Activated CD8-positive, alpha-beta memory T cell treated with anti-CD3 and anti-CD28 coated beads for 1 hour (primary cell): ENCODE measurements at places on chromosomes 7 and 10.

DNA sequence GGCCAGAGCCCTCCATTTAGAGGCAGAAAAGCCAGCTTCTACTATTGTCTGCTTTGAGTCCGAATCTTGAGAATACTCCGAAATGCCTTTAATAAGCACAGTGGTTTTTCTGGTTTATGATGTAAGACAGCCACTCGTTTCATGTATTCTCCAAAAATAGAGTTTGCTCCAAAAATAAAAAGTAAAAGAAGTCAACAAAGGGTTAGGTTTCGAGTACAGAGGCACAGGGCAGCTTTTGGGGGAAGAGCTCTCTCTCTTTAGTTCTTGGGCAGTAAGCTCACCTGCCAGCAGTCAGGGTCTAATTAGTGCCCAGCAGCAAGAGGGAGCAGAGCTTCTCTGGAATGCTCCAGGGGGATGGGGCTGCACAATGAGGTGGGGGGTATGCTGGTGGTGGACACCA lies 20.2 kb downstream of the CREB3L2 start:
- no peak for DNase-seq

GRCh38 chr7:26052706-26053105 lies 99.3 kb upstream of the NFE2L3 start:
- no peak for DNase-seq

- no peak for DNase-seq
Observed at GRCh38 chr10:14366760-14367159, 36.0 kb upstream of the FRMD4A start.

DNA sequence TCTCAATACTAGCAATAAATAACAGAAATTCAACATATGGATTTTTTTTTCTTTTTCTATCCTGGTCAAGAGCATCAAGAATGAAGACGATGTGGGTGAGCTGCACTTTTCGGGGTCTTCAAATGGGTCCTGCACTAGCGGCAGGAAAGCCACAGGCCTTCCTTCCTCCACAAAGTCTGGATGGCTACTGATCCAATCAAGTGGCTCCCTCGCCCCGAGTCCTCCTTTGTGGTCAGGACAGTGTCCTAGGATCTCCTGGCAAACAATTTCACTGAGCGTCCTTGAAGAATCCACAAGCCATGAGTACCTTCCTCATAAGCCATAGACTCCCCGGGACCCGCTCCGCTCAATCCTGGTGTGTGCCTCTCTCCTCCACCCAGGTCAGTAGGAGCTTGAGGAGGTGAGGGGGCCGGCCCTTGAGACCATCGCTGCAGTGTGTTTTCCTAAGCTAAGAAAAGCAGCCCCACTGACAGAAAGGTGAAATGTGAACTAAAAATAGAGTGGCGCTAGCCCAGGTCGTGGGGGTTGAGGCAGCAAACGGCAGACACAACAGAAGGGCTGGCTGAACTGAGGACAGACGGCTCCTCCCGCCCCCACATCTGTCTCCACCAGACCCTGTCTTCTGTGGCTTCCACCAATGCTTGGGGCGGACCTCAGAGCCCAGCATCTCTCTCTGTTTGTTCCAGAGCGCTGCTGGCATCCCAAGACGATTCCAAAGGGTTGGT lies 202.3 kb downstream of the HERPUD2 start:
- DNase-seq, result no peak

DNA sequence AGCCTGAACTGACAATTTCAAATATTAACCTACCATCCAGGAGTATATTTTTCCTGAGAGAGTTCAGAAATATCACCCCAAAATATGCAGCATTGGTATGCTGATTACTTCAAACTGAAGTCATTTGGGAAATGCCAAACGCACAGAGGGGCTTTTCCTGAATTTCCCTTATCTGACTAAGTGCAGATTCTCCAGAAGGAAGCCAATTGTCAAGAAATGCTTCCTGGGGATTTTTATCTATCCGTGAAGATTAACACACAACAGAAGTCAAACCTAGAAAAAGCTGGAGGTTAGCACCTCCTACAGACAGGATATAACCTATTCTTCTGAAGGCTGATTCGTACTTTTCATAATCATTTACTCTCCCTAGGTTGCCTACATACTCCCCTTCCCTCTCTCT lies 91.0 kb downstream of the AKR1D1 start:
- no peak for DNase-seq

DNA sequence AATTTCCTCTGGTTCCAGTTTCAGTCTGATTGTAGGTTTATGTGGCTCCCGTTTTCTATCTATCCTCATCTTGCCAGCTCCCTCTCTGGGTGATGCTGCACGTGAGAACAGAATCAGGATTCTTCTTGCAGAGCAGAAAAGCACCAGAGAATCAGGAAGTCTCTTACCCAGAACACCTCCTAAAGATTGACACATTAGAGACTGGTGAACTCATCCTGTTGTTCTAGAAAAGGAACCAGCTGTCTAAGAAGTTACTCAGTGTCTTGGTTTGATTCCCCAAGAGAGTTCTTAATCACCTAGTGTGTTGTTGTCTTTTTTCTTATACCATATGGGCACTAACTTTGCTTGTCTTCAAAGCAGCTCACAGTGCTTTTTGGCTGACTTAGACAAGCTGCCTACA lies 152.4 kb downstream of the DGKI start:
- DNase-seq, result no peak

GRCh38 chr10:127313996-127314700 lies 117.8 kb upstream of the INSYN2A start:
- no peak for DNase-seq

GRCh38 chr7:8442814-8443304 lies 9.4 kb downstream of the NXPH1 start:
- DNase-seq, result peak; percentile 21

DNA sequence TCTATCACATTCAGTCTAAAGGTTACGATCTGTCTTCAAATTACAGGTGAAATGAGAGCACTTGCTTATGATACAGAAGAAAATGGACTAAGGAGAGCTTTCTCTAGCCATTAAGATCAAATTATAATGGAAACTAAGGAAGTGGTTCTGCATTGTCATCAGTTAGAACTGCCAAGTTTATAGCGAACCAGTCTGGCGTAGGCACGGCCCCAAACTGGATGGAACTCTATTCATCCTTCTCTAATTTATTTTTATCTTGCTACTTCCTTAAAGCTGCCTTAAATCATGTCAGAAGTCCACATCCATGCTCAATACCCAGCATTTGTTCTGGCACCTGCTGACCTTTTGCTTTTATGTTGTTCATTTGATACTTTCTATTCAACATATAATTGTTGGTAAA lies 63.7 kb upstream of the APBB1IP start:
- no peak for DNase-seq

DNA sequence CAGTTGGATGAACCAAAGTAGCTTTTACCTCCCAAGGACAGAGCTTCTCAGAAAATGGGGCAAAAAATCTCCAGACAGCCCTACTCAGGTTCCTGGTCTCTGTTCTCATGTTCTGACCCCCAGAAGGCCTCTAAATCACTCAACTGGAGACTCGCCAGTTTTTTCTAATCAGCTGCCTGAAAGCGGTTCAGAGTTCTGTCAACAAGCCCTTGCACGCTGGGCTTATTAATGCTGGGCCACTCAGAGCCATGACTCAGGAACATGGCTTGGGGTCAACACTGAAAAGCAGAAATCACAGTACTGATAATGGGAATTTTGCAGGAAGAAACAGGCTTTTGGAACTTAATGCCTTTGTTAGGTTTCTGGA lies 15.3 kb downstream of the ECHDC3 start:
- DNase-seq, result no peak

DNA sequence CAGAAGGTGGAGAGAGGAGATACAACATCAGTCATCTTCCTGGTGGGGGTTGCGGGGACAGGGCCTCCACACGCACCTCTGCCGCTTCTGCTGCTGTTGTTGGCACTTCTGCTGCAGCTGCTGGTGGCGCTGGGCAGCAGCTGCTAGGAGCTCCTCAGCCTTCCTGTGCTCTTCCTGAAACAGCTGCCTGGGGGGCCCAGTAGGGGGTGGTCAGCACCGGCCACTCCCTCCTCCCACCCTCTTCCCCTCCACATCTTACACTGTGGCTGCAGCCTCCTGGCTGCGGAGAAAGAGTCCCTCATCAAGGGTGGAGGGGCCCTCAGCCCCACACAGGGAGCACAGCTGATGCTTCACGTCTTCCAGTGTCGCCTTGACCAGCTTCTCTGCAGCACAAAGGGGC lies 9.9 kb downstream of the SYCE1 start:
- DNase-seq, result no peak

DNA sequence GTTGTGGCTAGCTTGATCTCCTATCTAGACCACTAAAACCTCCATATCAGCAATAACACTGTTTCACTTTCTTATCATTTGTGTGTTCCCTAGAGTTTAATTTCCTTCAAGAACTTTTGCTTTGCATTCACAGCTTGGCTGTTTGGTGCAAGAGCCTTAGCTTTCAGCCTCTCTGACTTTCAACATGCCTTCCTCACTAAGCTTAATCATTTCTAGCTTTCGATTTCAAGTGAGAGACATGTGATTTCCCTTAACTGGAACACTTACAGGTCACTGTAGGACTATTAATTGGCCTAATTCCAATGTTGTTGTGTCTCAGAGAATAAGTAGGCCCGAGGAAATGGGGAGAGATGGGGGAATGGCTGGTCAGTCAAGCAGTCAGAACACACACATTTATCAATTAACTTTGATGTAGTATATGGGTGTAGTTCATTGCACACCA lies 10.6 kb upstream of the BPGM start:
- no peak for DNase-seq

GRCh38 chr10:110434489-110435096 lies 63.1 kb upstream of the DUSP5 start:
- DNase-seq, result no peak

- no peak for DNase-seq
Observed at GRCh38 chr10:28391283-28391682, 88.4 kb upstream of the MPP7 start.

DNA sequence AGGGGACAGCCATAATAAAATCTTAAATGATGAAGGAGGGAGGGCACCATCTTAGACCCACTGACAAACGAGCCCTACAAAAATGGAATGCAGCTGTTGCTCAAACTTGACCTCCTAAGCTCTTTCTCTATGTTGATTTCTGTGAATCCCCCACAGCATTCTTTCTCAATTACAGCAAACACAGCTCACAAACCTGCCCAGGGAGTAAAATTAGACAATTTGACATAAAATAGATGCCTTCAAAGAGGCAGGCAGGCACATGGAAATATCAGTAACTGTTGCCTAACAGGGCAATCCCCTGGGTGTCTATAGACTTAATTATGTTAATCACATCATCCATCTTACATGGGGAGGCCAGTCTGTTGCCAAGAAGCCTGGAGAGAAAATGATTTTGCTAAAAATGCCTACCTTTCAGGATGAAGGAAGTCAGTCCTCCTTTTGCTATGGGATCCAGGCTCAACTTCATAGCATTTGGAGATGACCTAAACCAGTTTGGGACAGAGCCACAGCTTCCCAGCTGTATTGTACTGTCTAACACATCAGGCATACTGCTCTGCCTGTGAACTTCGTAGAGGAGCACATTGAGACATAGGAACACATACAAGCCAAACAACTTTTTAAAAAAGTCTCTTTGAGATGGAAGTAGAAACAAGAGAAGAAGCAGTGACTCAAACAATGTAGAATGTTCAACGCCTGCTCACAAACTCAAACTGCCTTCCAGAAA lies 1177.4 kb downstream of the SORCS1 start:
- DNase-seq, result no peak

DNA sequence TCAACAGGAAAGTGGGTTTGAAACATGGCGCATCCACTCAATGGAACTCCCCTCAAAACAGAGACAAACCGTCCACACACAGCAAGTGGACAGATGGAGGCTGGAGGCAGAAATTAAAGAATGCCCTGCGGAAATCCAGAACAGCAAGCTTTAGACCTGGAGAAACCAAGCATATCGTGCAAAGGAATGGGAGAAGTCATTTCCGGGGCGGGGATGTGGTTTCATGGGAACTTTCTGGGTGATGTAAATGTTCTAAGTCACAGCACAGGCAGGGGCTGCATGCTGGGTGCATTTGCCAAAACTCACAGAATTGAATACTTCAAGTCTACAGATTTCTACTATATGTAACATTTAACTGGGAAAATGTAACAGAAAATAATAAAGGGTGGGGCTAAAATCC lies 213.0 kb downstream of the PTPRN2 start:
- no peak for DNase-seq

- no peak for DNase-seq
Observed at GRCh38 chr10:70752571-70752970, 32.6 kb downstream of the TBATA start.

GRCh38 chr7:156156734-156157408 lies 344.6 kb upstream of the SHH start:
- no peak for DNase-seq

DNA sequence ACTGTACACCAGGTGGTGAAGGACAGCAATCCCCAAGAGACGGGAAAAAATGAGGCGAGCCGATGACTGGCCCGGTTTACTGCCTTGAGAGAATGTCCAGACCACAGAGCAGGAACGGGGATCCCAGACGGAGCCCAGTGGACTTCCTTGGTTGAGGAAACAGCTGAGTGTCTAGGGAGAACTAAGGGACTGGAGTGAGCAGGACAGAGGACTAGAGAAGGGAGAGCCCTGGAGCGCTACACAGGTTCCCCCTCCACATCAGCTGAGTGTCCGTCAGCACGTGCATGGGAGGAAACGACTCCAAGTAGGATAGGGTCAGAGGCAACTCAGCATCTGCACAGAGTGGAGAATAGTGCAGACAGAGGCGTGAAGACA lies 7.1 kb upstream of the WDR86 start:
- no peak for DNase-seq
